Mucosa of descending colon (tissue), 3 donors: ENCODE measurements at places on chromosomes 3 and 15. TPM values are rescaled to one million over a fixed set of nuclear protein-coding genes. Genes with fewer than 3 reads are reported as not detected.

ATP13A4 gene
- 7.3 TPM for total RNA-seq

ITGA11 gene
- 2.1 TPM for total RNA-seq

THBS1 gene
- 356 TPM for total RNA-seq

SAMD7 gene
- not detected for total RNA-seq

ATP10A gene
- total RNA-seq, result 2.7 TPM

CTXN2 gene
- total RNA-seq, result not detected

ISL2 gene
- 2.1 TPM for total RNA-seq

GOLGA6B gene
- total RNA-seq, result not detected

ITIH4 gene
- total RNA-seq, result 4.3 TPM

KNL1 gene
- 1.6 TPM for total RNA-seq

EOMES gene
- 0.46 TPM for total RNA-seq

GPR149 gene
- not detected for total RNA-seq

TMEM212 gene
- total RNA-seq, result not detected

SPESP1 gene
- 1.3 TPM for total RNA-seq

ERC2 gene
- total RNA-seq, result 1.8 TPM

PDE12 gene
- total RNA-seq, result 19.9 TPM

DNA sequence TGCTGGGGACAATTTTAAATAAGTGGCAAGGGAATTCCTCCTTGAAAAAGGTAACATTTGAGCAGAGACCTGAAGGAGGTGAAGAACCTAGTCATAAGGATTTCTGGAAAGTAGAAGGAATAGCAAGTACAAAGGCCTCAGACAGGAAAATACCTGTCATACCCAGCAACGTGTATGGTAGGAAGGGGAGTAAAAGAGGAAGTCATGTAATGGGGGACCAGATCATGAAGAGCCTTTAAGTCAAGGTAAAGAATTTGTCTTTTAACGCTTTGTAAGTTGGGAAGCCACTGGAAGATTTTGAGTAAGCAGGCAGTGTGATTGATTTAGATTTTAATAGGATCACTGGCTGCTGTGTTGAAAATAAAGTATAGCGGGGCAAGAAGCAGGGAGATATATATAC, 43.4 kb upstream of the FAH start:
- no peak for DNase-seq

GRCh38 chr15:58983261-58983660, 4.2 kb upstream of the RNF111 start:
- no peak for DNase-seq

- DNase-seq, result no peak
Observed at GRCh38 chr3:72659596-72659995, 188.6 kb downstream of the SHQ1 start.

GRCh38 chr3:67516496-67516895, 137.9 kb downstream of the SUCLG2 start:
- peak; percentile 6 for DNase-seq

DNA sequence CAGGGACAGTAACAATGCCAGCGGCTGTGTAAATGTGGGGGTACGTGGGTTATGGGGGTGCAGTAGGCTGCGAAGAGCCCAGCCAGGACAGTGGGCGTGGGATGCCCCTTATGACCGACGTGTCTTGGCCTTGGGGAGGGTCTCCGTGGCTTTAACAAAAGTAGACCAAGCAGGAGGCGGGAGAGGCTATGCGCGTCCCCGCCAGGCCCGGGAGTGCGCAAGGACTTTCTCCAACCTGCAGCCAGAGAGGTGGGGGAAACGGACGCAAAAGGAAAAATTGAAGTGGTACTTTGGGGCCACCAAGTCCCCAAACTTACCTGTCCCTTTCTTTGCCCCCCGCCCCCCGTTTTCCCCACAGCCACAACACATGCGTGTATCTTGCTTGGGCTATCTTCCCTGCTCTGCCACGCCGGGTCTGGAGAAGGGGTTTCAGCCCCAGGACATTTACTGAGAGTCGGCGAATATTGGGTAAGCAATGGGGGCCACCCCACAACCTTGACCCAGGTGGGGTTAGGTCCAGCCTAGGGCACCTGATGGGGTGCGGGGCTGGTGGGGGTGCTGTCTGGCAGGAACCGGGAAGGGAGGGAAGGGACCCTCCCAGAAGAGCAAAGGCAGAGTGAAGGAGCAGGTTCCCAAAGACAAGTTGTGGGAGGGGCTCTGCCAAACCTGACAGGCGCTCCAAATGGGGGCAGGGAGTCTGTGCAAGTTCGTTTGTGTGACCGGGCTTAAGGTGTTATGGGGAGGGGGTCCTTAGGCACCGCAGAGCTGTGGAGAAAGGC, 652 bp downstream of the ISLR2 start:
- no peak for DNase-seq

DNA sequence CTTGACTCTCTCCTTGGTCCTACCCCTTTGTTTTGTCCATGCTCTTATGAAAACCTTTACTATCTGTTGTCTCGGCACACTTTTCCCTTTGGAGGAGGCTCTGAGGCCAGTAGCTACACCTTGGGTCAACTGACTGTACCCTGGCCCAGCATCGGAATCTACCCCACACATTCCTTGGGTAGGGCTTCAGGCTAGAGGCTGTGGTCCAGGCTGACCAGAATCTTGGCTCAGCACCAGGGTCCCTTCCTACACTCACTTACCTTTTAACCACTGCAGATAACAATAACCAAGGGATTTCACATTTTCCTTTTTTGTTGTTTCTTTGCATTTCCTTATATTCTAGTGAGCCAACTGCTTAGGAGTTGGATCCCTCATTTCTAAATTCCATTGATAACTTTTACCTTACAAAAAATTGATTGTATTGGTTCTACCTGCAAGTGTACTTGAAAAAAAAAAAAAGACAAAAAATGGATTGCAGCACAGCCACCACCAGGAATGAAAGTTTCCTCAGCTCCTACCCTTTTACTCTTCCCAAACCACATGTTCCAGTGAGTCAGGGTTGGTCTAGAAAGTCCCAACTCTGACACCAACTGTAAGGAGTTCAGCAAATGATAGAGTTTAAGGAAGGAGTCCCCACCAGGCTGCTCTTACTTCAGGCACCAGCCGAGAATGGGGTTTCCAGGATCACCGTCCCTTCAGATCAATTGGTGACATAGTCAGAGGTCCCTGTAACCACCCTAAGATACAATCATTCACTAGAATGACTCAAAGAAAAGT, 95.6 kb downstream of the FBLN2 start:
- DNase-seq, result no peak

- DNase-seq, result no peak
Observed at GRCh38 chr15:78702609-78703333, 61.8 kb upstream of the CHRNB4 start.

- no peak for DNase-seq
Observed at GRCh38 chr3:147943265-147943945, 534.2 kb downstream of the ZIC1 start.

DNA sequence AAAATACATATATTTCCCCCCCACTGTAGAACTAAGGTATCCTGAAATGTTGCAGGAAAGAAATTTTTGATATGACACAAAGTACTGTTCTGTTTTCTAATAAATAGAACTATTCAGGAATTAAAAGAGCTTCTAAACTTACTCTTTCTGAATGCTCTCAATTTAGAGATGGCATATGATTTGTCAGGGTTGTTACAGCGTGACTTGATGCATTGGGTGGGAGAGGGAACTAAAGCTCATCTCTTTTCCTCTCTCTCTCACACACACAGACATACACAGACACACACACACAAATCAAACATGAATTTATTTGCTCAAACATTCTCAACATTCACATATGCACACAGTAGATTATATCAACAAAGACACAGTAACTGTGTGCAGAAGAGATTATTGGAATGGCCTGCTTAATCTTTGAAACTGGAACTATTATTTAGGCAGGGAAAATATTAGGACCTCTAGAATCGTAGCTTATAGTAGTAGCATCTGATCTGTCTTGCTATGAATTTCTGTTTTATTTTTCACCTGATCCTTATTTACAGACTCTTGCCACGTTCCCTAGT, 807.4 kb upstream of the GBE1 start:
- no peak for DNase-seq

DNA sequence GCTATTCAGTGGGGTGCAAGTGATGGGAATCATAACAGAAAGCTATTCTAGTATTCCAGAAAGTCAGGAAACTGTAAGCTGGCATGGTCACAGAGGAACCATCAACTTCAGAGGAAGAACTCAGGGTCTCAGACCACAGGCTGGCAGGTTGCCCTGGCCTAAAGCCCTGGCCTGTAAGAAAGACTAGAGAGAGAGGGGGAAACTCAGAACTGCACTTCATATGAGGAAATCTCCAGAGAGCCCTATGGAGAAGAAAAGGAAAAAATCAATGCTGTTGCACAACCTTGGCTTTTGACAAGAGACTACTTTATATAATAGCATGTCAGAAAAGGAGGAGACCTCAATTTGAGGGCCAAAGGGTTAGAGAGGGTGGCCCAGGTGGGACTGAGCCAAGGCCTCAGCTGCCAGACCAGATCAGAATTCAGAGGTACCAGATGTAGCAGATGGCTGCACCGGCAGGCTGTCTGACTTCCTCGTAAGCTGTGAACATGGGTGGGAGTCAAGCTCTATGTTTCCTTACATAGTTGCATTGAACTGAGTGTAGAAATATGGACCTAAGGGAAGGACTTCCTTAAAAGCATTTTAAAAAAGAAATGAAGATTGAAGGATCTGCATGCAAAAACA, 333.8 kb downstream of the PDCD6IP start:
- DNase-seq, result no peak

- peak; percentile 48 for DNase-seq
Observed at GRCh38 chr3:169618894-169619792, 44.4 kb downstream of the MECOM start.

DNA sequence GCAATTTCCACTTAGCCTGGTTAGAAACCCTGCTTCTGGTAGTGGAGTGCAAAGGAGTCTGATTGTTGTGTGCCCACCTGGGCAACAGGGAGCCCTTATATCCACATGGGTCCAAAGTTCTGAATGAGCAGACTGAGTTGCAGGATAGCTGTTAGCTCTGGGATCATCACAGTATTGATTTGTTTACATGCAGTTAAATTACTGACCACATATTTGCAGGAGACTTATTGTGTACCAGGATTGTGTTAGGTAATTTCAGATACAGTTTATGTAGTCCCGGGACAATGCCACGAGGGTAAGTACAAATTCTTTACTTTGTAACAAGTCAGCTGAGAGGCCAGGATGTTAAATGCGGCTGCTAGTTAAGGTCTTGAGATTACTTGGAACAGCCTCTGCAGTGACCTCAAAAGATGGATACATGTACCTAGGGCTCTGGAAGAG, 18.8 kb downstream of the ARHGEF26 start:
- DNase-seq, result no peak

DNA sequence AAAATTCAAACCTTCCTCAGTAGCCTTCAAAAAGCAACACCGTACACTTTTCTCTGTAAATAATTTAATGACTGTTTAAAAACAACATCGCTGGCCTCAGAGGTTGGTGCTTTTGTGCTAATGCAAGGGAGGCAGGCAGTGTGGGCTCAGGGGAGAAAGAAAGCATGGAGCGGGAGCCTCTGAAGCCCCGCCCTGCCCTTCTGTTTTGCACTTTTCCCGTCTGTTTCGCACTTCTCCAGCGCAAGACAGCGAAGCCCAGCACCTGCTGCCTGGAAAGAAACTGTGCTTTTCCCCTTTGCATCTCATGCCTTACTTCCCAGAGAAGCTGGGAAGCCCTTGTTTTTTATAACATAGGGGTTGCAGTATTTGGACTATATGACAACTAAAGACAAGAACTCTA, 23.1 kb downstream of the TRPM1 start:
- no peak for DNase-seq

- no peak for DNase-seq
Observed at GRCh38 chr3:105364128-105364527, 2.6 kb upstream of the ALCAM start.

GRCh38 chr3:8538913-8539312, 37.3 kb downstream of the LMCD1 start:
- no peak for DNase-seq

DNA sequence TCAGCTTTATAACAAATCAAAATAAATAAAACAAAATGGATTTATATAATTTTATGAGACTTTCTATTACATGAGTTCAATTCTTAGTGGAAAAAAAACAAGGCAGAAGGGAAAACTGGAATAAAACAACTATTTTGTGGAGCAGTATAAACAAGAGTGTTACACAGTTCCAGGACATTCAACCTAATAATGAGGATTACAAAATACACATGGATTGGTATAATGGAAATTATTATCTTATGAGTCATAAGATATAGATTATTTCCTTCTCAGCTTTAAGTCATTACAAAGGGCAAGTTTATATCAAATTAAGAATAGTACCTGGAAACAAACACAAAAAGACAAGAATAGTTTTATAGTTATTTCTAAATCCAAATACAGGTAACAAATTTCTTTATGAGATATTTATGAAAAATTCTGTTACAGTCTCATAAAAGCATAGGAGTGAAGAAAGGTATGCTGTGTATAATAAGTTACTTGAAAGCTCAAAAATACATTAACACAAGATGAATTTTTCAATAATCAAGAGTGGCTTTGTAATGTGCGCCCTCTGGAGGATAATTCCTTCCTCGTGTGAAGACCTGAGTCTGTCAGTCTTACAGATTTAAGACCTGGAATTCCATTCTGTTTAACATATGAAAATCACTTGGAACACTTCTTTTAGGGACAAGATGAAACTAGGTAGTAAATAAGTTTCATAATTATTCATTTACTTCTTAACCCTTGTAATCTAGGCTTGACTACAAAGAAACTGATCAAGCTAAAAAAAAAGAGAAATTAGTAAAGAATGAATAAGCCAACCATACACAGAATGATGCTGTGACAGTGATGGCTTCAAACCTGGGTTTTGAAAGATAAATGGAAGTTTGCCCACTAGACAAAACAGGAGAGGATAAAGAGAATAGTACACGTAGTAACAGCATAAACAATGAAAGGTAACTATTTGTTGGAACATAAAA, 9.5 kb downstream of the COPS2 start:
- DNase-seq, result no peak

- peak; percentile 24 for DNase-seq
Observed at GRCh38 chr3:23865595-23866396, 51.0 kb downstream of the NKIRAS1 start.

DNA sequence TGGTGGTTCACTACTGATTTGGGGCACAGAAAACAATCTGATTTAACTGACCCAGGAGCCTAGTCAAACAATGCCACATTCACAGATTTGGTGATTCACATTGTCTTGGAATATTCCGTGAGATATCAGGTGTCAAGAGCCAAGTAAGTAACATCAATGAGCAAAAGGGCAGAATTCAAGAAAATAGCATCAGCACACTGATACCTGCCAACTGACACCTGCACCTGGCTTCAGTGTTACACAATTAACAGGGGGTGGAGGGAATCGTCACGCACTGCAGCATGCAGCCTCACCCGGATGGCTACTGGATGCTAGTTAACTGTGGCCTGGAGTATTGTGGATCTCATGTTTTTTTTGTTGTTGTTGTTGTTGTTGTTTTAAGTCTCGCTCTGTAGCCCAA, 17.6 kb downstream of the CCNL1 start:
- no peak for DNase-seq

DNA sequence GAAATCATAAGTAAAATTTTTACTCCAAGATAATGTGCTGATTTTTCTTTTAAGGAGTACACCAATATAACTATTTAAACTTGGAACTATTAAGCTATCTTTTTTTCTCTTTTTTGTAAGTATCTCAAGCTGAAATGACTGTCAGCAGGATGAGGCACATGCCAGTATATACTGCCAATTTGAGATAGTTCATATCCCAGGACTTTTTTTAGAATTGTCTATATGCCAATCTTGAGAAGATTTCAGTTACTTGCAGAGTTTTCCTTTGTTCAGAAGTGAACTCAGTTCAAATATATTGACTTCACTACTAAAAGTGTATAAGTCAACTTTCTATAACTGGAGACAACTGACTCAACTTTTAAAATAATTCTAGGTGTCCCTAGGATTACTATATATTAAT, 181.7 kb upstream of the ZNF717 start:
- DNase-seq, result no peak
